C1 segment of cervical spinal cord (tissue), 14 donors: ENCODE measurements at places on chromosomes 6 and 20.

- DNase-seq: no peak
These were observed 170.7 kb upstream of the SCGN start for GRCh38 chr6:25481267-25481666.

DNA sequence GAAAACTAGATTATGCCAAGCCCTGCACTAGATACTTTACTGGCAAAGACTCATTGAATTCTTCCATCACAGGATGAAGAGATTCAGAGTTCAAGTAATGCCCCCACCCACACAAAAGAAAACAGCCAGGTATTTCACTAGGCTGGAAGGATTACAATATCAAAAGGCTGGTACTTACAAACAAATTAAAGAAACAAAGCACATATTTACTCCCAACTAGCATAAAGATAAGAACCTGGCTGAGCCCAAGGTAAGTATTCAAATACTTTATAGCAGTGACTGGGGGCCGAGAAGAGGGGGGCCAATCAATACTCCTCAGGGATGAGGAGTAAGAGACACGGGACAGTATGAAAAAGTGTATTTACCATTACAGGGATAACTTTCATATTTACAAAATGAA, 3.7 kb downstream of the ACOT8 start:
- no peak for DNase-seq

- DNase-seq: no peak
These were observed 26.8 kb downstream of the MANBAL start for GRCh38 chr20:37316116-37316774.

GRCh38 chr6:53634184-53634631, 31.3 kb downstream of the KLHL31 start:
- no peak for DNase-seq

- no peak for DNase-seq
These were observed 20.2 kb upstream of the GATA5 start for GRCh38 chr20:62495749-62496567.

DNA sequence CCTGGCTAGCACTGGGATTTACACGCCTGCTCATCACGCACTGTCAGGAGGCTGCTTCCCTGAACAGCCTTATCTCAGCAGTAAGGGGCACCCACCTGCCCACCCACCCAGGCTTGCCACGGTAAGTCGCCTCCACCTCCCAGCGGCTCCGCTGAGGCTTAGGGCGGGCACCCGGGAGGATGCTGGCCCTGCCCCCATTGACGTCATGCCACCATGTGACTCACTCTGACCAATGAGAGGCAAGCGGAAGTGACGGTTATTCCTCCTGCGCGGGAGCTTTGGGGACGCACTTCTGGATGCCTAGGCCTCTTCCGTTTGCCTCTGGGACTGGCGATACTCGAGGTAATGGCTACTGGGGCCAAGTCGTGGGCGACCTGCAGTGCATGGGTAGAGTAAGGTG, 256.8 kb downstream of the QKI start:
- no peak for DNase-seq

- DNase-seq: no peak
These were observed at the start of gene ZBP1 for GRCh38 chr20:57620274-57620990. ZBP1 (minus strand) TSS chr20:57620426; CDS start chr20:57620295, 131 bp downstream.

DNA sequence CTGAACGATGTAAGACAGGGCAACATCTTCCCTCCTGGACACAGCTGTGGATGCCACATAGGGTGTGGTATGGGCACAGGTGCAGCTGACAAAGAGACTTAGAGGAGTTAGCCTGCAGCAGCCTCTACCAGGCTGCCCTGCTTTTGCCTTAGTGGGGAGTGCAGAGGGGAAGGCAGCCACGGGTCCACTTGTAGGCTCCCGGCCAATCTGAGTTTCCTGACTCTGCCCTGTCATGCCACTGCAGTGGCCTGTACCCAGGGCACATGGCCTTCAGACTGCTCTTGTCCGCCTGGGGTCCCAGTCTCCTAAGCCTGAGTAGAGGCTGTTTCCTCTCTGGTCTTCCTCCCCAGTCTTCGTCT, 17.1 kb upstream of the CST9L start:
- DNase-seq: no peak

DNA sequence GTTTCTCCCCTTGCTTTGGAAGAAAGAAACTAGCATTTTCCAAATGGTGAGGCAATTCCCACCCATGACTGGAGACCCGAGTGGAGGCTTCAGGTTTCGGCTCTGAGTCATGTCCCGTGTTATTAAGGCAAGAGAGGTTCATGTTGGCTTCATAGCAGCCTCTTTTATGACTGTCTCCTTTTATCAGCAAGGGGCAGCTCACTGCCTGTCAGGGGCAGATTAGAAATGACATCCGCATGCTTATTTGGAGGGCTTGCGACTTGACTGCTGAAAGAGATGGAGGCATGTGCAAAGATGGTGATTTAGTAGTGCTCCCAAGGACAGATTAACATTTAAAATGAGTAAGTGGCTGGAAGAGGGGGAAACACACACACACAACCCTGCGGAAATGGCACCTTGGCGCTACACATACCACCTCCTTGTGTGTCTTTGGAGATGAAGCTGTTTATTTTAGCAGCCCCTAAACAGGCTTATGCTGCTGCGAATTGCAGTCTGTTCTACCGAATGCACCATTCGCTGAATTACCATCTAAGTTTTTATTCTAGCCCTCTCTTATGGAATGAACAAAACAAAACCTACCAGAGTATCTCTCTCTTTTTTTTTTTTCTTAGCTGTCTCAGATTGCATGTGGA, 52.1 kb upstream of the VSTM2L start:
- no peak for DNase-seq
